ENCODE measurements at places on chromosomes 6 and 20.

GRCh38 chr6:71091167-71091566 is 134.3 kb upstream of the B3GAT2 start:
- DNase-seq = no peak

DNA sequence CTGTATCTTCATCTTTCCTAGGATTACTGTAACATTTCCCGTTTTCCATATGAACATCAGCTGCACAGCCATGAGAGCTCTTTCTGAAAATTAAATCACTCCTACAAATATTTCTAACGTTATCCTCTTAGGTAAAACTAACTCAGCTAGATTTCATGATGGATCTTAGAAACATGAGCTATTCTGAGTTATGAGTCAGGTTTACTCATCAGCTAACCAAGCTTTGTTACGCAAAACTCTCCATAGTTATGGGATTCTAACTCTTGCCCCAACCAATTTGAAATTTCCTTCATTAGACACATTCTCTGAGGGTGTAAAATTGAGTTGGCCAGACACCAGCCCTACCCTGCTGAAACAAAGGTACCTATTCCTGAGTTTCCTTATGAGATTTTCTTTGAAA is 14.0 kb downstream of the DEFB110 start:
- peak; percentile 19 for DNase-seq

DNA sequence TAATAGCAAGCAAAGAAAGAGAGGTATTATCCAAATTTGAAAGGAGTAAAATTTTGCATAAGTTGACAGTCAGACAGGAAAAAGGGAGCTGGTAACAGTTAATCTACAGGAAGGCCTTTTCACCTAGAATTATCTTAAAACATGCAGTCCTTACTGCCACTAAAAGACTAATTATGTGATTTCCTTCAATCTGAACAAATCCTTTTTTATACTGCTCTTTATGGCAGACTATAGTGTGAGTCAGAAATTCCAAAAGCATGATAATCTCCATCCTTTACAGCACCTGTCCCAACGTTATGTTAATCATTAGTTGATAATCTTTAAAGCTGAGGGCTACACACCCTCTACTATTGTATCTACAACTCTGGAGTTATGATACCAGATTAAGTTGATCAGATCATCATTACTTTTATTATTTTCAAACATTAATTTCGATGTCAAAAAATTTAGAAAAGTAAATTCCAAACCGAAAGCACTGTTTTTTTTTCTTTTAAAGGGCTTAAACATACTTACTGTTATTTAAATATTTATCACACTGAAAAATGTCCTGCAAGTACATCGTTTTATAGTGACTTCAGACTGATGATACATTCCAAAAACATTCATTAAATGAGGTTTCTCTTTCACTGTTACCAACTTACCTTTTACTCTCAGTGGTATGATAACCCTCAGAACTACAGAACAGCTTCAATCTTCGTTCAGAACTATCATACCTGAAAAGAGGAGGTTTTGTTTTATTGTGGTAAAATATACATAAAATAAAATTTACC is 33.2 kb upstream of the AKAP7 start:
- DNase-seq = peak; percentile 30

- DNase-seq = no peak
These were observed 37.6 kb downstream of the RRBP1 start for GRCh38 chr20:17644451-17644850.

GRCh38 chr20:8812817-8813216 is 256.1 kb upstream of the PLCB4 start:
- DNase-seq = no peak

GRCh38 chr6:152356662-152357061 is 280.5 kb downstream of the SYNE1 start:
- peak; percentile 28 for DNase-seq

DNA sequence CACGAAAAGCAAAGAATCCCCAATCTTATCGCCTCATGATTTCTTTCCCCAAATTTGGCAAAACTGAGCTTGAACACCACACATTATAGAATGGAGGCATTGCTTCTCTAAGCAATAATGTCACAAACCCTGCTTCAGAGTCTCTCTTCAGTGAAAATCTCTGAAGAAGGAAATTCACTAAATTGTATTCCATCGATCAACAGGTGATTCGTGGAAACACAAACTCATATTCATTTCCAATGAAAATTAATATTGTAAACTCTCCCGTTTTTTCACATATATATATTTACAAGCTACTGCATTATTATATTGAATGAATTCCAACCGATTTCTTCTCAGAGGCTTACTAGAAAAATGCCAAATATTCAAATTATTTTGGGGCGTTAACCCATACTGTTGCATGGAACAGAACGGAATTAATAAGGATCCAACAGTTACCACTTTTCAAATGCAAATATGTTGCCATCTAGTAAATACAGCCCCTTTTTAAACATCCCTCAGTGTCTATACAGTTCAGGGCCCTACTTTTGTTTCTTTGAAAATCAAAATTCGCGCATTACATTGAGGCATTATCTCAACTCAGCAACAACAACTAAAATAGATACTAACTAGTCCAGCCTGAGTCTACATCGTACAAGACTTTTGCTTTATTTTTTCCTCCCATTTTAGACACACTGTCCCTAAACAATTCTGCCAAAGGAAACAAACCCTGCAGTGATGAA is 1.3 kb downstream of the KIF13A start:
- no peak for DNase-seq

GRCh38 chr6:11538052-11538818 is 686 bp downstream of the TMEM170B start:
- no peak for DNase-seq

DNA sequence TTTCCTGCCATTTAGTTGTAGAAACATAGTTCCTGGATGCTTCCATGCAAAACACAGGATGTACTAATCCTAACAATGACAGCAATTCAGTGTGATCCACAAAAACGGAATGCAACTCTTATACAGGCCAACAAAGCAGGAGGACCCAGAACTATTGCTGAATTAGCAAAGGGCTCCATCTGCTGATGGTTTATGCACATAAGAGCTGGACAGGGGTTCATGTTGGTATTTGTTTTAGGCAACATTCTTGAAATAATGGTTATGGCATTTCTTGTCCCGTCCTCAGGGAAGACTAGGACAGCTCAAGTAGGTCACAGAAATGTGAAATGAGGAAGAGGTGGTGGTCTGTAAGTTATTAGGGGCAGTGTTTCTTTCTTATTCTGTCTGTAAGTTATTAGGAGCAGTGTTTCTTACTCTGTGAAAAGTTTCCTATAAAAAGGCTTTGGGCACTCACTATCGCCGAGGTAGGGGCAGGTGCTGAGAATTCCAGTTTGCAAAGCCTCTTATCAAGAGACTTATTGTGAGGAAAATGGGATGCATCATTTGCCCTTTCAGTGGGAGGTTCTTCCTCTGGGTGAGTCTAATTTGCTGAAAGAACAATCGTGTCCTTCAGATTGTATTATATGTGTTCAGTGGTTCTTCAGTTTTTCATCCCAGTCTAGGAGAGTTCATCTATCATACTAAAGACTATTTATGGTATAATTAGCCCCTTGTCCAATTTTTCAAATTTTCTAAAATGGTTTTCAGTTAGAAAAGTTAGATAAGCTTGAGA is 171.1 kb downstream of the MCHR2 start:
- DNase-seq = peak; percentile 44

- peak; percentile 20 for DNase-seq
These were observed 61.9 kb downstream of the GPR6 start for GRCh38 chr6:110039981-110040383.

GRCh38 chr6:15023448-15023847 is 222.4 kb upstream of the JARID2 start:
- no peak for DNase-seq

GRCh38 chr6:125444006-125444923 is 142.5 kb upstream of the HDDC2 start:
- DNase-seq = peak; percentile 27

DNA sequence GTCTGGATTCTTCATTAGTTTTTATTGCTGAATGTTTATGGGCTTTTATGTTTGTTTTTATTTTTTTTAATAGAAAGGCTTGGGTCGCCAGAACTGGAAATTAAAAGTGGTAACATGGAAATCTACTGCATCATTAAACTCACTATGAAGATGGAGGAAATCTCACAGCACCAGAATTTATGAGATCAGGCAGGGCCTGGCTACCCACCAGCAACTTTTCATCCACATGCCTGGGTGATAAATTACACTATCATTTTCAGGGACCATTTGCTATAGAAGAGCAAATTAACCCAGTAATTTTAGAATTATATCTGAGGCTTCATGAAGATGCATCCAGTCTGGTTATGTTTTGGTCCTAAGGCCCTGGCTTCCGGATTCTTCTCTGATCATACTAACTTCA is 57.8 kb upstream of the PLCB4 start:
- no peak for DNase-seq

- DNase-seq = peak; percentile 9
These were observed 27.0 kb upstream of the ADGRF5 start for GRCh38 chr6:46948699-46949098.

GRCh38 chr20:41978246-41978790 is 360.1 kb upstream of the CHD6 start:
- DNase-seq = no peak

DNA sequence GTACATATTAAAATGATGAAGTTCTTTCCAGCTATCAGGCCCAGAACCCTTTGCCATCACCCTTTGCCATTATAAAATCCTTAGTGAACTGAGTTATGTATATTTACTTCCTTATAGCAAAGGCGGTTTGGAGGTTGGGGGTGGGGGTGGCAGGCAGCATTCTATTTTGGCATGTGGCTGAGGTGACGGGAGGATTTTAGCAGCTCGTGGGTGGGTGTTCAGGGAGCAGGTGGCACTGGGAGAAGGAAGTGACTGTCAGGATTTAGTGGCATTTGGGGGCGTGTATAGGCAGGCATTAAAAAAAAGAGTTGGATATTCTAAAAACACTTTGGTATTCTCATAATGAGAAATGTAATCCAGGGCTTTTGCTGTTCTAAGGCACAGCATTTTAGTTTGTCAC is 150.7 kb downstream of the RIMS1 start:
- DNase-seq = no peak

DNA sequence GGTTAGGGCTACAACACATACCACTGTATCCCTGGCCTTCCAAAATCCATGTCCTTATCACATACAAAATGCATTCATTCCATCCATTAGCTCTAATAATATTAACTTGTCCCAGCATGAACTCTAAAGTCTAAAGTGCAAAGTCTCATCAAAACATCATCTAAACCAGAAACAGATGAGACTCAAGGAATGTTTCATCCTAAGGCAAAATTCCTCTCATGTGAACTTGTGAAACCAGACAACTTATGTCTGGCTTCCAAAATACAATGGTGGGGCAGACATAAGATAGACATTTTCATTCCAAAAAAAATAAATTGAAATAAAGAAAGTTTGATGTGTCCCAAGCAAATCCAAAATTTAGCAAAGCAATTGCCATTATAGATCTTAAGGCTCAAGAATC is 257.4 kb downstream of the HTR1B start:
- DNase-seq = peak; percentile 28

- DNase-seq = no peak
These were observed 341.3 kb downstream of the TAF4 start for GRCh38 chr20:61724376-61724775.

DNA sequence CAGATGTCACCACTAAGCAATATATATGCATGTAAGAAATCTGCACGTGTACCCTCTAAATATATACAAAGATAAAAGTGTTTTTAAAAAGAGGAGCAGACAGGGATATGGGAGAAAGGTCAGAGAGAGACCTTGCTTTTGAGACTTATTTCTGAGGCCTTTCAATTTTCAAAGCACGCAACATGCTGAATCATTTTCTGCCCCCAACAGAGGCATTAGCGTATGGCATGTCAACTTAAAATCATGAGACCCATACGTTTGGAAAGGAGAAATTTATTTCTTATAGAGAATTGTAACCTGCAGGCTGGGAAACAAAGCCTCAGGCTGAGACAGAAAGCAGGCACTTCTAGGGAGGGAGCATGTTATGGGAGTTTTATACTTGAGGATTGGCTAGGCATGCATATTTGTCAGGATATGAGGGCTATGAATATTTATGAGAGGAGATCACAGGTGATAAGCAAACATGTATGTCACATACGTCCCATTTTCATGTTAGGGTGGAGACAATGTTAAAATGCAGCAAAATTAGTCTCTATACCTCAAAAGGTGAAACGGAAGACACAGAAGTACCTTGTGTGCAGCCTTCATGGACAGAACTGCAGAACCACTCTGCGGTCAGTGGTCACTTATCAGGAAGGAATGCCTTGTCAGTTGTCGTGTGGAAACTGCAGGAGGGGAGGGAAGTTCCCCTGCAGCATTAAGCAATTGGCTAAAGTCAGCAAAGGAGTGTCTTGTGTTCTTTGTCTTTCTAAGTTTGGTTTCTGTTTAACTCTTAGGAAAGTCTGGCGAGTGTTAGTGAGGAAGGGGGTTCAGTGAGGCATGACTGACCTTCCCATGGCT is 6.3 kb upstream of the GABRR2 start:
- no peak for DNase-seq

GRCh38 chr6:116307001-116307400 is 27.3 kb upstream of the TSPYL1 start:
- no peak for DNase-seq

DNA sequence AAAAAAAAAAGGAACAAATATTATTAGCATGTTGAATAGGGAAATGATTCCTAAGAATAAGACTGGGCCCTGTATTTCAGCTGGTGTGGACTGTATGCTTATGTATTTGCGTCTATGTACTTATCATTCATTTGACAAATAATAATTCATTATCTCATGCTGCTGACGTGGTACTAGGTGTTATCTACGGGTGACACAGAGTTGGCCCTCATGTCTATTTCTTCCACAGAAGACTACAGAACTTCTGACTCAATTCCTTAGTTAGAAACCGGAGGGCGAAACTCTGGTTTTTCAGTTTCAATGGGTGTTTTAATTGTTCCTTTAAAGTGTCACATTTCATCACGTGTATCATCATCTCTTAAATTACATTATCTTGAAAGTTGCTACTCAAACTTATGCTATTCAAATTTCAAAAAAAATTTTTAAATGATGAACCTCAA is 305.9 kb downstream of the CLIC5 start:
- DNase-seq = no peak

GRCh38 chr20:33772439-33772838 is 38.7 kb upstream of the CHMP4B start:
- DNase-seq = no peak

DNA sequence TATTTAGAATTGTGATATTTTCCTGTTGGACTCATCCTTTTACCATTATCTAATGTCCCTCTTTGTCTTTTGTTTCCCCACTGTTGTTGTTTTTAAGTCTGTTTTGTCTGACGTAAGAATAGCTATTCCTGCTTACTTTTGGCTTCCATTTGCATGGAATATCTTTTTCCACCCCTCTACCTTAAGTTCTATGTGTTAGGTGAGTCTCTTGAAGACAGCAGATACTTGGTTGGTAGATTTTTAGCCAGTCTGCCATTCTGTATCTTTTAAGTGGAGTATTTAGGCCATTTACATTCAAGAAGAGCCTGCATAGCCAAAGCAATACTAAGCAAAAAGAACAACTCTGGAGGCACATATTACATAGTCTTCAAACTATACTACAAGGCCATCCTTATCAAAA is 39.2 kb downstream of the CTCFL start:
- DNase-seq = no peak

- peak; percentile 76 for DNase-seq
These were observed 87.4 kb upstream of the JAG1 start for GRCh38 chr20:10761232-10761631.

GRCh38 chr6:6469074-6469473 is 119.4 kb upstream of the LY86 start:
- DNase-seq = no peak

- peak; percentile 72 for DNase-seq
These were observed 79.7 kb upstream of the MYLIP start for GRCh38 chr6:16049168-16049567.
